Left renal pelvis (tissue), 4 donors: ENCODE measurements at places on chromosomes 6 and 20. TPM values are rescaled to one million over a fixed set of nuclear protein-coding genes. Genes with fewer than 3 reads are reported as not detected.

The PPIL6 gene
- 19.8 TPM for polyA plus RNA-seq

The CGA gene
- 0.37 TPM for polyA plus RNA-seq

The SYTL3 gene
- 4.6 TPM for polyA plus RNA-seq

DNA sequence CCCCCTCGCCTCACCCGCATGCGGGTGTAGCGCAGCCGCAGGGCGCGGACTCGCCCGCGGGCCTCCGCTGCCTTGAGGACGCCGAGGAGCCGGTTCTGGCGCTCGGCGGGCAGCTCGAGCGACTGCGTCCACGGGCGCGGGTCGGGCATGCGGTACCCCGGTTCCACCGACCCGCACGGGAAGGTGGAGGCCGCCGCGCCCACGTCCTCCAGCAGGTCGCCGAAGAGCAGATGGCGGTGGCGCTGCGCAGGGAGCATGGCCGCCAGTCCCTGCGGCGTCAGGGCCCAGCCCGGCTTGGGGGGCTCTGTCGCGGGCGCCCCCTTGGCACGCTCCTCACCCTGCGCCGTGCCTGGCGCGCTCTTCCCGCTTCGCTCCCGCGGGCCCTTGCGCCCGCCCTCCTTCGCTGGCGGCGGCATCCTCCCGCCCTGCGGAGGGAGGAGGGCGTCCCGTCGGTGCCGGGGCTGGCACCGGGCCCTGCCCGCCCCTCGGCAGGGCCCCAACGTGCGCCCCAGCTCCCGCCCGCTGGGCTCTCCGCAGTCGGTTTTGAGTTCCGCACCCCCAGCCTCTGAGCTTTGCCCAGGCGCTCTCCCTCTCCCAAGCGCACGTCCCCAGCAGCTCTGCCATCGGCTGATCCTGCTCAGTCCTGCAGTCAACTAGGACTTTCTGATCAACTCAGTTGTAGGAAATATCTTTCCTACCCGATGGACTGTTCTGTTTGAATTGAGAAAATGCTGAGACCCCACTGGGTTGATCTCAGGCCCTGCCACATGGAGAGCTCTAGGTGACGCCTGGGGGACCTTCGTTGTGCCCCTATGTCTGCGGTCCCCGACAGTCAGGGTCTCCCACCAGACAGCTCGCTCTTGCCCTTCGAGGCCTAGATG, at the start of gene LKAAEAR1:
Gene LKAAEAR1, minus strand, starts transcription at position 595 of the 881 bp plus-strand sequence. Its CDS starts 179 bp downstream, at position 416.
- DNase-seq: no peak

GRCh38 chr6:139430899-139431601, 56.6 kb upstream of the CITED2 start:
- DNase-seq: no peak

- no peak for DNase-seq
Measured at GRCh38 chr6:75759207-75759606, 10.2 kb downstream of the MYO6 start.

DNA sequence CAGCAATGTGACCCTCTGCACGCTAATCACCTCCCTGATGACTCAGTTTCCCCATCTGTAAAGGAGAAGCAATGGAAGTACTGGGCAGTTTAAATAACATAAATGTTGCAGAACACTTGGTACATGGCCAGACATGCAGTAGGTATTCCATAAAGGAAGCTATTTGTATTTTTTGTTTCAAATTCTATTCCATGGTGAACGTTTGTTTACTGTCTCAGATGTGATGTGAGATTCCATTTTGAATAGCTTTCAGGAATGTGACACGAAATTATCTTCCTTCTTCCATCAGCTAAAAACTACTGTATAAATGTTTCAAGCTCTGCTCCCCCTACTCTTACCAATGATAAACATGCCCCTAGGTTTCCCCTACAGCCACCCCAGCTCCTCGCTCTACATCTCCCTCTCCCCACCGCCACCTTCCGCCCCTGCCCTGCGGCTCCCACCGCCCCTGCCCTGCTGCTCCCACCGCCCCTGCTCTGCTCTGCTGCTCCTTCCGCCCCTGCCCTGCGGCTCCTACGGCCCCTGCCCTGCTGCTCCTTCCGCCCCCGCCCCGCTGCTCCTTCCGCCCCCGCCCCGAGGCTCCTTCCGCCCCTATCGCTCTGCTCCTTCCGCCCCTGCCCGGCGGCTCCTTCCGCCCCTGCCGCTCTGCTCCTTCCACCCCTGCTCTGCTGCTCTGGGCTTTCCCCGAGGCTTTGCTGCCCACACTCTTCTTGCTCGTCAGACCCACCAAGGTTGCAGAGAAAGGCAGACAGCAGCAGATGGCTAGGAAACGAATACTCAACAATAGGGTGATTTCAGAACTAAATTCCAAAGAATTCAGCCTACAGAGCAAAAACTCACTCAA, 78.9 kb downstream of the THBS2 start:
- DNase-seq: no peak

DNA sequence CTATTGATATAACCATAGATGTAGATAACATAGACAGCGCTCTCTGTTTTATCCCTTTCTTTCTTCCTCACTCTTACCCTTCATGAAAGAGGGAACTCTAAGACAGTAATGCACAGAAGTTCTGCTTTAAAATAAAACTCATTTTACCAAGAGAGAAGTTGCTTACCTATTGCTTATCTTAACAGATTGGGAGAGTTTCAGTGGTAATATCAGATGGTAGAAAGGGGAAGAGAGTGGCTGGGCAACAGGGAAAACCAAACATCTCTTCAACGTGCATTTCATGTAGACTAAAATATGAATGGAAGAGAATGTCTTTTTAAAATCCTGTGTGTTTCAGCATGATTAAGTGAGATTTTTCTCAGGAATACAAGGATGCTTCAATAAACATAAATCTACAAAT, 45.3 kb upstream of the SIRPG start:
- DNase-seq: no peak
